Jurkat, Clone E6-1 (cell line): ENCODE measurements at places on chromosomes 6 and 20.
A peak's percentile ranks its signal among the peaks of the same experiment; 100 is the strongest.

DNA sequence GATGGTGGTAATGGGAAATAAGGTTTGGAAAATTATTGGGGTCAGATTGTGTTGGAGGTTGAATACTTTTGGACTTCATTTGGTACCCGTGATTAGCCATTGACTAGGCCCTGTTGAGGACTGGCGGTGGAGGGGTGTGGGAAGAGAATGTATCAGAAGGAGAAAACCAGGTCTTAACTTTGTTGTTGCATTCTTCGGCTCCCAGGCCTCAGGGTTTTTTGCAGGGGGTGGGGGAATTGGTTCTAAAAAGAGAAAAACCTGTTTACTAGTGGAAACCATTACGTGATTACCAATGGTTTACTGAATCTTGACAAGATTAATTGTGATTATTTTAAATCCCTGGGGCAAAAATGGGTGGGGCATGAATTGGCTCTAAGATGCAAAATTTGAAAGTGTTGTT lies 85.1 kb downstream of the PHF20 start:
- DNase-seq = no peak

DNA sequence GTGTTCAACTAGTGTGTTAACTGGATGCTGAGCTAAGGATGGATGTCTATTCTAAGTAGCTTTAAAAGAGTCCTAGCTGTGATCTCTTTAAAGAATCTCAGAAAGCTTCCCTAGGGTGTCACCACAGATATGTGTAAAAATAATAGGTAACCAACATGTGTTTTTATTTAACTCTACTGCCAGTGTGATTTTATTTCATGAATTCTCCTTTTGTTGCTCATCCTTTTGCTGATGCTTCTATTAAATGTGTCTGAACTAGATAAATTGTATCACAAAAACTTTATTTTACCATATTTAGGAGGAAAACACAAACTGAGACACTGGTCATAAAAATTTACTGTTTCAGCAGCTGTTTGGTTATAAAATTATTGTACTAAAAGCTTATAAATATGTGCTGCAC lies 809.4 kb upstream of the CITED2 start:
- no peak for DNase-seq

DNA sequence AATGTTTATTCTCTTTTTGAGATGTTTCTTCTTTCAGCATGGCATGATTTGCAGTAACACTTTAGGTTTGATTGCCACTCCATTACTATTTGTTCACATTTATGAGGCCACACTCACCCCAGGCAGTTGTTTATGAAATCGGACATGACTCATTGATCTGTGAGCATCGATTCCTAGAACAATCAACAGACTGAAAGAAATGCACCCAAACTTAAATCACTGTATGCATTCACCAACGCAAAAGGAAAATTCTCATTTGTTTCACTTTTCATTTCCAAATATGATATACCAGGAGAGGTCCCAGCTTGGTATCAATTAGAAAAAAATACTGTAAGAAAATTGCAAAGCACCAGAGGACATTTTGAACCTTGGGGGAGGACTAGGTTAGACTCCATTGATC lies 5.4 kb upstream of the GJA10 start:
- DNase-seq = no peak

DNA sequence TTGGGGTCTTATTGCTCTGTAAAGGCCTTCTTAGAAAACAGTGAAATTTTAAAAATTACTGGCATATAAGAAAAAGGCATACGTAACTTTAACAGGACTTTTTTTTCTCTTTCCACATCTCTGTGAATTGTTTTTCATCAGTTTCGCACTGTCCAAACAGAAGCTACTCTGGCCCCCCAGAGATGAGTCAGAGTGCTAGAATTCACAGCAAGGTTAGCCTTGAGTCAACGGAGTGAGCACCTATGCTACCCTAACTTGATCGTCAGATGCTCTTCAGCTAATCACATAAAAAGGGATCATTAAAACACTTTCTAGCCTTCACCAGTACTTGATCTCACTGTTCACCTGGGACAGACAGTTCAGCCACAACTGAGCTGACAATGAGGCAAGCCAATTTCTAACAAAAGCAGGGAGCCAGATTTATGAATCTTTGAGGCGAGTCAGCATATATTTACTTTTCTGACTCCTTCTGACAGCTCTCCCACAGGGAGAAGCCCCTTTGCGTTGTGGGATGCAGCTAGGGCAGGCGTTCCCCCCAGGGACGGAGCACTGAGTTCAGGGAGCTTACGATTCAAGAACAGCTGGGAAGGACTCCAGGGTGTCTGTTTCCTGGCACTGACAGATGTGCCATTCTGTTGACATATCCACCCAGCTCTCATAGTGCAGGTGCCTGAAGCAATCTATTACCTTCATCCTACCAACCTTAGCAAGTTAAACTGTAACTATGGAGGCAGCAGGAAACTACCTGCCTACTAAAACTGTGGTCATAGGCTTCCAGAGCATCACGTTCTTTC lies 46.4 kb upstream of the SPDEF start:
- no peak for DNase-seq

- no peak for DNase-seq
Observed at GRCh38 chr20:62727584-62728027, 19.0 kb downstream of the NTSR1 start.

GRCh38 chr6:151056230-151056907 lies 183.4 kb upstream of the AKAP12 start:
- no peak for DNase-seq

DNA sequence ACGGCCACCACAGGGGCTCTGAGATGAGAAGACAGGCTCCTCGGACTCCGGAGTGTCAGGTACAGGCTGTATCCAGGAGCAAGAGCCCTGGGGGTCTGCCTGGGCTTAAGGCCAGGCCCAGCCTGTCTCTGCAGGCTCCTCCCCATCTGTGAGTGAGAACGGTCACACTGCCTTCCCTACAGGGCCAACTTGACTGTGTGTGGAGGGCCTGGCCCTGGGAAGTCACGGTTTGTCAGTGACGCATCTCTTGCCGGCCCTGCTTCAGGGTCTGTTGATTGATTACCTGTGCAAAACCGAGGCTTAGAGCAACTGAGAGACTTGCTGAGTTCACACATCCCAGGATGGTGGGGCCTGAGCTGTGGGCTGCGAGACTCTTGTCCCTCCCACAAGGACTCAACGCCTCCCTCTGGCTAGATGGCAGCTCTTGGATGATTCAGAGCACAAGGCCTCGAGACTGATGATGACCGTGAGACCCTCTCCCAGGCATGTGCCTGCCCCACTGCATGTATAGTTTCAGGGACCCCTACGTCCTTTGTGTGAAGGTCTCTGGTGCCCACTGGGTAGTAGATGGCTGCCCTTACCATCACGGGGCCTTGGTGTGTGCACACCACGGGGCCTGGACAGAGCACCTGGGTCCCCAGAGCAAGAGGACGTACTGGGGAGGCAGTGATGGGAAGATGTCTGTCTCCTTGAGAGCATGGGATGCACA lies 5.9 kb downstream of the RBM38 start:
- DNase-seq = no peak

- peak; percentile 52 for DNase-seq
Observed at GRCh38 chr20:57847104-57847503, 137.3 kb upstream of the PMEPA1 start.

- DNase-seq = no peak
Observed at GRCh38 chr6:149270616-149271015, 46.9 kb upstream of the TAB2 start.

DNA sequence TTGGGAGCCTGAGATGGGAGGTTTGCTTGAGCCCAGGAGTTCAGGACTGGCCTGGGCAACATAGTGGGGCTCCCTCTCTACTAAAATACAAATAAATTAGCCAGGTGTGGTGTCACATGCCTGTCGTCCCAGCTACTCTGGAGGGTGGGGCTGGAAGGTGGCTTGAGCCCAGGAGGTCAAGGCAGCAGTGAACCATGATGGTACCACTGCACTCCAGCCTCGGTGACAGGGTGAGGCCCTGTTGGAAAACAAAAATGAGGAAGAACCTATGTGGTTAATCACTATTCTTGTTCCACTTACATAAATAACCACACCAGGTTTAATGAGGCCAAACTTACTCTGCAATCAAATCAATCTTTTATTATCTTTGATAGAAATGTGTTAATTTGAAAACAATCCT lies 5.4 kb downstream of the PPDPF start:
- no peak for DNase-seq

- no peak for DNase-seq
Observed at GRCh38 chr20:8532169-8532568, 400.1 kb downstream of the PLCB1 start.

GRCh38 chr6:55694759-55695158 lies 115.8 kb upstream of the HMGCLL1 start:
- no peak for DNase-seq

DNA sequence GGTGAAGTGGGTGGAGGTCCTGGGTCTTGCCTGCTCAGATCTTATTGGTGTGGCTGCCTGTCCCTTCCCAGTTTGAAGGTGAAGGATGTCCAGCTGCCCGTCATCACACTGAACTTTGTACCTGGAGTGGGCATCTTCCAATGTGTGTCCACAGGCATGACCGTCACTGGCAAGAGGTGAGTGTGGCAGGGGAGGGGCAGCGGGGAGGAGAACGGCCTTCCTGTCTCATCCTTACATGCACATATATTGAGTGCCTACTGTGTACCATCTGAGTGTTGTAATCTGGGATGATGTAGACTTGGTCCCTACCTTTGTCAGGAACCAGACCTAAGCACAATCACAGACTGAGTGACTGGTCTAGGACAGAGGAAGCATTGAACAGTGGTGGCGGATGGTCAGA lies 2.7 kb downstream of the BPIFB6 start:
- no peak for DNase-seq

DNA sequence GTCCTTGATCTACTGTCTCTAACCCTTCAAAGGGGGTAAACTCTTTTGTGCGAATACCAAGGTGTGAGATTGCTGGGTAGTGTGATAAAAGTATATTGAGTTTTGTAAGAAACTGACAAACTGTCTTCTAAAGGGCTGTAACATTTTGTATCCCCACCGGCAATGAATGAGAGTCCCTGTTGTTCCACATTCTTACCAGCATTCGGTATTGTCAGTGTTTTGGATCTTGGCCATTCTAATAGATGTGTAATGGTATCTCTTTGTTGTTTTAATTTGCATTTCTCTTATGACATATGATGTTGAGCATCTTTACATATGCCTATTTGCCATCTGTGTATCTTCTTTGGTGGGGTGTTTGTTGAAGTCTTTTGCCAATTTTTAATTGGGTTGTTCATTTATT lies 1090.7 kb downstream of the KIF16B start:
- DNase-seq = no peak

DNA sequence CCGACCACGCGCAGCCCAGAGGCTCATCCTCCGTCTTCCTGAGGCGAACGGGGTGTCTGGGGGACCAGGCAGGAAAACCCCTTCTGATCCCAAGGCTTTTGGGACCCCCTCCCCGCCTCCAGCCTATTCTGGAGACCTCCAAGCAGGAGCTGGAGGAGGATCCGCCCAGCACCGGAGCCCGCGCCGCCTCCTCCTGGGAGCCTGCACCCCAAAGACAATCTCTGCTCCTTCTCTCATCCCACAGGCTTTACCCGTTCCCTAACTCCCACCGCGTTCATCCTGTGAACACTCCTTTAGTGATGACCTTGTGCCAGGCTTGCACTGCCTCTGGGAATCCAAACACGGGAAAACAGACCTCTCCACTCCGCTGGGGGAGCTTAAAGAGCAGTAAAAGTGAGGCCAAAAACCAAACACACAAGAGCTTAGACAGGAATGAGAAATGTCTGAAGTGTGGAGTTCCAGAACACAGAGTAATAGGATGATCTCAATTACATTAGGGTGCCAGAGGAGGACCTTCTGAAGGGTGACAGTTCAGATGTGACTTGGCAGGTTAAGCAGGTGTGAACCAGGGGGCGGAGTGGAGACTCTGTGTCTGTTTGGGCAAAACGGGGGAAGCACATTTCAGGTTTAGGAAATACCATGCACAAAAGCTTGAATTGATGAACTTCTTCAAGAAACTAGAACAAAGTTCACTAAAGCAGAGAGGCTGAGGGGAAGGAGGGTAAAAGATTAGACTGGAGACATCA lies 7.6 kb downstream of the HLA-DRB5 start:
- DNase-seq = no peak

DNA sequence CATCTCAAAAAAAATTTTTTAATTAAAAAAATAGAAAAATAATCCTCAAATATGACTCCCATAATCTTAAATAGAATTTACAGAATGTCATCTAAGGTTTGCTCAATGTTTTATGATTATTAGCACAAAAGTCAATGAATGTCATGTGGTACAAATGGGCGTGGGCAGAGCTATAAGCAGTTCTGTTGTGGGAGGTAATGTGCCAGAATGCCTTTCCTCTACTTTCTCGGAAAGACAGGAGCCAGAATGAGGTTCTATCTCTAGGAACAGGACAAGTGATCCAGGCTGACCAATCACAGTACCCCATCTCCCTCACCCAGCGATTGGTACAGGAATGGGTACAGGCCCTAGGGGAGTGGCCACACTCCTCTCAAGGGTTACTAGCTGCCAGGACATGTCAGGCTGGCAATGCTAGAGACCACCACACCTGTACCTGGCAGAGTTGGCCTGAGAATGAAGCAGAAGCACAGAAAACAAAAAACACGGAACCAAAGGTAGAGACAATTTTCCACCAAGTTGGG lies 15.1 kb downstream of the RALGAPA2 start:
- no peak for DNase-seq

DNA sequence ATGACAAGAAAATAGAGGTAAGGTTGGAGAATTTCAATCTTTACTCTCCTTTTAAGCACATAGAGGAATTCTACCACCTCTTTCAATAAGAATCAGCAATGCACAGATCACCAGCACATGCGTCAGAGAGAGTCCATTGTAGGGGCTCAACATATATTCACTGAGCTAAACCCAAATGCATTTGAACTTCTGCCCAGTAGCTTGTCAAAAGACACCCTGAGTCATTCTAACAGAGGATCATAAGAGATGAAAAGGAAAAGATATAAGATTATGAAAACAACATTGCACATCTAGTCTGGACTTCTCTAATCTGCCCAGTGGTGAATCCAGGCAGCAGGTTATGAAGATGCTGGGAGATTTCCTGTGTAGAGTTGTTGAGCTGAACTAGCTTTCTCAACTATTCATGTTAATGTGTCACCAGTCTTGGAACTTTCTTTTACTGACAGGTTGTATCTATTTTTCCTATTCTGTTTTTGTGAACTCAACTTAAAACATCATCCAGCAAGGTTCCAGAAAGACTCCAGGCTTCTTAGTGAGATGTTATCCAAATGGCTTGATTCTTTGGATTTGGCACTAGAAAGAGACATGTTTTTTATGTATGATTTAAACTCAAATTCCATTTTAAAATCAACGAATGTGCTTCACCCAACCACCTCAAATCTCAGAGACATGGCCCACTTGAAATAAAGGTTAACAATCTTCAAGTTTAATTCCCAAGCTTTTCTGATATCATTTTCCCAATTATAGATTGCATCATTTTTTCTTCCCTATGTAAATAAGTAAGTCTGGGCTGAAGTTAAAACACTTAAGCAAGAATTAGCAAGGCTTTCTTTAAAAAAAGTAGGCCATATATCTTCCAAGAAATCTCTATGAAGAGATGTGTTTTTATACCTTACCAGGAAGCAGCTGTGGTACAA lies 89.3 kb downstream of the TSHZ2 start:
- DNase-seq = no peak

- no peak for DNase-seq
Observed at GRCh38 chr6:95175927-95176675, 401.2 kb upstream of the MANEA start.

DNA sequence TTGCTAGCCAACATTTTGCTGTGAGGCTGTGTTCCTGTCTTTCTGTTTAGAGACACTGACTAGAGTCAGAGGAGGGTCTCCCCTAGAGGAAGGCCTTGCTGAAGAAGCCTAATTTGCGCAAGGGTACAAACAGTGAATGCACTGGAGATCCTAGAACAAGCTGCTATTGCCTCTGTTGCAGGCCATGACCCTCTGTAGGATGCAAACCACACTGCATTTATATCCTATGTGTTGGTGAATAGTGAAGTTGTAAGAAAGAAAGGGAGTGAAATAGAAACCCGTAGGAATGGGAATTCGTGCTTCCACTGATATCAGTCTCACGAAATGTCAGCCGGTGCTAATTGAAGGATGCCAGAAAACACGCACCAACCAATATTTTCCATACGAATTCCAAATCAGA lies 88.2 kb downstream of the GJA1 start:
- DNase-seq = no peak
